ENCODE measurements at places on chromosomes 16 and 17. TPM values are rescaled to one million over a fixed set of nuclear protein-coding genes. Genes with fewer than 3 reads are reported as not detected.

DNA sequence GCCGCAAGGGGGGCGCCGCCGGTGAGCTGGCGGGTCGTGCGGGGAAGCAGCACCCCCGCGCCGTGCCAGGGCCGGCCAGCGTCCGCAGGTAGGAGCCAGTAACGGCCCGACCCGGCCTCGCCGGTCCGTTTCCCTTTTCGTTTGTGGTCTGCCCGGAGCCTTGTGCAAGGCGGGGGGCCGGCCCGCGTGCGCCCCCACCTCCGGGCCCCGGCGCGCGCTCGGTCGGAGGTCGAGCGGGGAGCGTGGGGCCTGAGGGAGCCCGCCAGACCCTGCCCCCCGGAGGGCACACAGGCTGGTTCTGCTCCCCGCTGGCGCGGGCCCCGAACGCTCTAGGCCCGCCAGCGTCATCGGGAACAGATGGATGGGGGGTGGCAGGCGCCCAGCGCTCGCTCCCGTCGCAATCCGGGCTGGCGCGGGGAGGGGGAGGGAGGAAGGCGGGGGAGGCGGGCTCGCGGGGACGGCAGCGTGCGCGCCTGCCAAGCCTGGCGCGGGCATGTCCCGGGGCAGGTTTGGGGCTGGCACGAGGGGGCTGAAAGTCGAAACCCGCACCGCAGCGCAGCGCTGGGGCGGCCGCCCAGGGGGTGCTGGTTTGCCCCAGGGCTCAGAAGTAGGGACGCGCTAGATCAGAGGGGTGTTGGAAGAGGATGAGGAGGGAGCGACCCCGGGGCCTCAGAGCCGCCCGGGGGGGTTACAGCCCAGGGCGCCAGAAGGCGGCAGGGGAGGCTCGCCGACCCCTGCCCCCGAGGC, 1.5 kb upstream of the GSE1 start:
- peak; percentile 86 for DNase-seq

DNA sequence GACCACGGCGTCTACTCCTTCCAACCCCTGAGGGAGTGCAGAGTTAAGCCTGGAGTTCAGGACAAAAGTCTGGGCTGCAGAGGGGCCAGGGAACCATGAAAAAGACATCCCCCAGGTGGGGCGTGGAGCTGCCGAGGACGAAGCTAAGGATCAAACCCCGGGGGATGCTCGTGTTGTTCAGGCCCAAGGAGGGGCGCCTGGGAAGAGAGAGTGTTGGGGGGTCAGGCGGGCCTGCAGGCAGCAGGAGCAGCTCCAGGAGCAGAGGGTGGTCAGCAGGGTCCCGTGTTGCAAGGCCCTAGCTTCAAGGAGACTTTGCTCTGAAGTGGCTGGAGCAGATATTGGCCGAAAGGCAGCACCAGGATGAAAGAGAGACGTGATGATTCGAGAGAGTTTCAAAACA, 26.7 kb downstream of the NECAB2 start:
- no peak for DNase-seq

DNA sequence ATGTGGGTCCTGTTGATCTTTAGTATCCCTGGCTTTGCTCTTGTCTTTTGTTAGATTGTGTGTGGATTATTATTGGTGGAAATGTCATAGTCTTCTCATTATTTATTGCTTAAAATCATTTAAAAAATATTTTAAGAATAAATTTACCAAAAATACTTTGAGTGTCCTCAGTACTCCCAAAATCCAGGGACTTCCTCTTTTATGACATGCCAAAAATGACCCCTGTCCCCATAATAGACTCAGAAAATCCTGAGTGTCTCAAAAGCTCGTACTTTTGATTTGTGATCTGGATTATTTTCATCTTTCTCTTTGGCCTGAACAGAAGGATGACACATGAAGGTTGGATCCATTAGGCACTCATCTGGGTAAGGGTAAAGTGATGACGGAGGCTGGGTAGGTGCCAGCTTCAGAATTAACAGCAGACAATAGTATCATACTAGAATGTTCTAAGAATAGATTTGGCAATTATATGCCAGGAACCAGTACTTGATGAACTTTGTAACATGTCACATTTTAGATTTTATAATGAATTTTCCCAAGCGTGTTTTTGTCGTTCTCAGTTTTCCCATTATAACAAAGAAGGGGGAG, 602.2 kb upstream of the CDH8 start:
- DNase-seq = peak; percentile 60

Gene SHBG
- total RNA-seq = 0.85 TPM

DNA sequence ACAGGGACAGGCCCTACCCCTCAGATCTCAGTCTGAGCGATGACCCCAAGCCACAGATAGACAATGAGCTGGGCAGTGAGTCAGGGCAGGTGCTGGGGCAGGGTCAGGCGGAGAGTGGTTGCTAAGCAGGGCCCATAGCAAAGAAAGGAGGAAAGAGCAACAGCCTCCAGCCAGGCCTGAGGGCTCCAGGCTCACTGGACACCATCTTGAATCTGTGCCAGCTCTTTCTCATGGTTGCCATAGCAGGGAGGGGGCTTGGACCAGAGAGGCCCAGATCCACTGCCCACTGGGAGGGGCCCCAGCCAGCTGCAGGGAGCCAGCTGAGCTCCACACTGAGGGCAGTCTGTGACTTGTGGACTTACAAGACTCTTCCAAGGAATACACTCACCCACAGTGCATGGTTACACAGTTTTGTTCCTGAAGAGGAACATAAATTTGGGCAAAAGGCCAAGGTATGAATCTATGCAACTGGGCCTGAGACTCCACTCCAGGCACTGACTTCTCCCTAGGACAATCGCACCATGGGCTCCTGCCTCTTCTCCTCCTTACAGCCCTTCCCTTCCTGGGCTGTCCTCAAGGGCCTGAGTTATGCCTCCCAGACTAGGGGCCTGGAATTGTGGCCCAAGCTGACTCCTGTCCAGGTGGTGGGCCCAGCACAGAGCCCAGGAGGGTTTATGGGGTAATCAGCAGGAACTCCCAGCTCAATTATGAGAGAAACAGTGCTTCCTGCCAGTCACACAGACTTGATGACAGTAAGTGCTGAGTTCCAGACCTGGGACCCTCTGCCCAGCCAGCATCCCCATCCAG, 59.9 kb downstream of the BEAN1 start:
- DNase-seq = no peak

Gene IGSF6
- total RNA-seq = 5.8 TPM

DNA sequence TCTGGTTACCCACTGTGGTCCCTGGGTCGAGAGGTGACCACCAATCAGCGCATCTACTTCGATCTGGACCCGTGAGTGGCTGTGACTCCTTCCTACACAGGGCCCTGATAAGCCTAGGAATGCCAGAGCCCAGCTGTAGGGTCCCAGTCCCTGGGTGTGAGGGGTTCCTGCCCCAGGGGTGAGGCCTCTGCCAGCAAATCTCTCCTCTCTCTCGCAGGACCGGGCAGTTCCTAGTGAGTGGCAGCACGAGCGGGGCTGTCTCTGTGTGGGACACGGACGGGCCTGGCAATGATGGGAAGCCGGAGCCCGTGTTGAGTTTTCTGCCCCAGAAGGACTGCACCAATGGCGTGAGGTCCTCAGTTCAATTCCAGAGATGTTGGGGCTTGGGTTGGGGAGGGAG, 2.2 kb upstream of the EFNB3 start:
- DNase-seq = no peak

GRCh38 chr17:77441940-77442339, 301.2 kb downstream of the SEC14L1 start:
- DNase-seq = no peak

DNA sequence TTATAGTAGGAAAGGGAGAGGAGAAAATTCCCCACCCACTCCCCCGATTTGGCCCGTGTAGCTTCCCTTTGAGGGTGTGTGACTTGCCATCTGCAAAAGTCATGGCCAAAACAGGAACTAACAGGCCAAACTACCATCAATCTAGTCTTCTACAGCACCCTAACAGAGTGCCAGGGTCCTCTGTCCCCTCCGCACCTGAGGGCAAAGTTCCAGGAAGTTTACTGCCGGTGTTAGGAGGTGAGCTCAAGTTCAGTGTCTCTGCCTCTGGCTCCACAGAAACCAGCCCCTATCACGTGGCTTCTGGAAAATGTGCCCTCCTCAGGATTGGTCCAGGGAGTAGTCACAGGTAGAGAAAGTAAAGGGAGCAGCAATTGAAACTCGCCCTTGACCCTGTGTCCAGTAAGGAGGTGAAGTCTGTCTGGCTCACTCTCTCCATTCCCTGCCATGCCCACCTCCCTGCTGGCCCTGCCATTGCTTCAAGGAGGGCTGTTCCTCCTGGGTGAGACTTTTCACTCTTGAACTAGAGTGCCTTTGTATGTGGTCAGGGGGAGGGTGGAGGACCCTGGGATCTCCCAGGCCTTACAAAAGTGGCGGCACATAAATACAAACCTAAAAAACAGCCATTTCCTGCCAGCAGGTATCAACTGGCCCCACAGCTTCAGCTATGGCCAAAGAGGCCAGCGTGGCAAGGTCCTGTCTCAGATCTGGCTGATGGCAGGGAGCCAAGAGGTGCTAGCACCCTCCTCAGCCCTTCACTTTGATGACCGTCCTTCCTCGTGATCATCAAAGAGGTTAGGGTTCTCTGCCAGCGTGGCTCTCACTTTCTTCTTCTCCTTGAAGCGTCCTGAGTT, 5.3 kb downstream of the PRR15L start:
- DNase-seq = no peak

DNA sequence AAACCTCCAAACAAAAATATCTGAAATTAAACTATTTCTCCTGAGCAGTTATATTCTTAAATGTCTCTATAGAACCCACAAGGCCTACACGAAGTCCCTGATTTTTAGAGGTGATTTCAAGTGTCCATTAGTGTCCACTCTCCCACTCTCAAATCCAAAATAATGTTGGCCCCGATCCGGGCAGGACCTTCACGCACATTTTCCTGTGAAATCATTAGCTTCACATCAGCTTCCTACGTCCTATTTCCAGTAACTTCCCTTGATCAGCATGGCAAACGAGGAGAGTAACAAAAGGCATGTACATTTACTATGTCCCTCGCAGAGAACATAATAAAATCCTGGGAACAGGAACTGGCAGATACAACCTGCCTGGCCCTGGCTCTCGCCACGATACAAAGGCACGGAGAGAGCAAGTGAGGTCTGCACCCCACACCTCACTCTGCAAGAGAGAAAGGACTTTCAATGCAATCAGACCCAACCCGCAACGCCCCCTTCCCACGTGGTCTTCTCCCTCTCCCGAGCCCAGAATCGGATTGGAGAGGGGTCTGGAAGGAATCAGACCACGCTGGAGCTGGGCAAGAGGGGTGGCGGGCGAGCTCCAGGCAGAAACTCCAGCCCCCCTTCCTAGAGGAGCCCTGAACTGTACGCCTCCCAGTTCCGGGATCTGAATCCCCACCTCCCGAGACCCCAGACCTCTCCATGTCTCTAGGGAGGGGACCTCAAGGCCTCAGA, 17.5 kb upstream of the C17orf78 start:
- peak; percentile 48 for DNase-seq

Gene CBX8
- total RNA-seq = 4.1 TPM

GRCh38 chr16:78395035-78395434, 295.6 kb downstream of the WWOX start:
- DNase-seq = no peak

Gene KCNJ12
- 12.0 TPM for total RNA-seq

DNA sequence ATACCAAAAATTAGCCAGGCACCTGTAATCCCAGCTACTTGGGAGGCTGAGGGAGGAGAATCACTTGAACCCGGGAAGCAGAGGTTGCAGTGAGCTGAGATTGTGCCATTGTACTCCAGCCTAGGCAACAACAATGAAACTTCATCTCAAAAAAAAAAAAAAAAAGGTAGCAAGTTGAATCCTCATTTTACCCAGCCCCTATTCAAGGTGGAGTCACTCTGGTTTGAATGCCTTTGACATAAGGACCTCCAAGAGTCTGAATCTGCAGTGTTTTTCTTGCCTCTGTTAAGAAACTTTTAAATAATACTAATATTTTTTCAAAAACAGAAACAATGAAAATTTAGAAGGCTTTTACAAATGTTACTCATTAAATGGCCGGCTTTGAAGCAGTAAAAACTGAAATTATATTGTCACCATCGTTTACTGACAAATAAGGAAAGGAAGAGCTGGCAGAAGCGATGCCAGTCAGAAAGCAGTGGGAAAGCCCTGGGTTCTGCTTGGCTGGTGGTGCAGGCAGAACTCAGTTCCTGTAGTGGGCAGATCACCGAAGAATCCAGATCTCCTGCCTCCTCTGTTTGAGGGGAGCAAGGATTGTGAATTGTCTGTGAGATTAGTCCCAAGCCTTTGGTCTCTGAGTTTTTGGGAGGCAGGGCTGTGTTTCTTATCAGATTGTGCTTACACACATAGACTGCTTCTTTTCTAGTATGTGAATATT, 99.7 kb upstream of the HAS3 start:
- DNase-seq = no peak

Gene ATXN7L3
- 39.6 TPM for total RNA-seq

Gene PIK3R6
- 0.79 TPM for total RNA-seq

Gene MMP15
- 52.9 TPM for total RNA-seq

Gene CALB2
- 30.8 TPM for total RNA-seq

- no peak for DNase-seq
Measured at GRCh38 chr16:88616736-88617135, 21.6 kb upstream of the IL17C start.

DNA sequence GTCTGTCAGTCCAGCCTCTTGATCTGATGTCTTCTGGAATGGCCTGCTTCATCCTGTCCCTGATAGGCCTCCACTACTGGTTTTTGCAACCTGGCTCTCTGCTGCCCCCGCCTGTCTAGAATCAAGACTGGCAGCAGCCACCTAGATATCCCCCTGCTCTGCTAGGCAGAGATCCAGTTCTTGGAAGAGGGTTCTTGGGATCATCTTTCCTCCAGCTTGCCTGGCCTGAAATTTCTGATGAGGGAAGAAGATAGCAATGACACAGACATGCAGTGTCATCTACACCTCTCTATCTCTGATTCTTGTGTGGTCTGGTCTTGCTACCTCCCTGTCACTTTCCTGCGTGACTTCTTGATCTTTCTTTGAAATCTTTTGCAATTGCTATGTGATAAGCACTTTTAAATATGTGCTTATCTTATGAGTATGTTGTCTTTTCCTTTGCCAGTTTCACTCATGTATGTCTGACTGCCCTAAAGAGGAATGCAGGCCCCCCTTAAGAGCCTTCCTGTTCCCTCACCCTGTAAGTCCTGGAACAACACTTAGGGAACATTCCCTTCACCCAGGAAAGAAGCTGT, 20.3 kb upstream of the NFATC3 start:
- peak; percentile 74 for DNase-seq
